Activated effector memory CD4-positive, alpha-beta T cell treated with Interleukin-2 at 50 U/mL for 16 hours (primary cell): ENCODE measurements at places on chromosomes 4 and X.

DNA sequence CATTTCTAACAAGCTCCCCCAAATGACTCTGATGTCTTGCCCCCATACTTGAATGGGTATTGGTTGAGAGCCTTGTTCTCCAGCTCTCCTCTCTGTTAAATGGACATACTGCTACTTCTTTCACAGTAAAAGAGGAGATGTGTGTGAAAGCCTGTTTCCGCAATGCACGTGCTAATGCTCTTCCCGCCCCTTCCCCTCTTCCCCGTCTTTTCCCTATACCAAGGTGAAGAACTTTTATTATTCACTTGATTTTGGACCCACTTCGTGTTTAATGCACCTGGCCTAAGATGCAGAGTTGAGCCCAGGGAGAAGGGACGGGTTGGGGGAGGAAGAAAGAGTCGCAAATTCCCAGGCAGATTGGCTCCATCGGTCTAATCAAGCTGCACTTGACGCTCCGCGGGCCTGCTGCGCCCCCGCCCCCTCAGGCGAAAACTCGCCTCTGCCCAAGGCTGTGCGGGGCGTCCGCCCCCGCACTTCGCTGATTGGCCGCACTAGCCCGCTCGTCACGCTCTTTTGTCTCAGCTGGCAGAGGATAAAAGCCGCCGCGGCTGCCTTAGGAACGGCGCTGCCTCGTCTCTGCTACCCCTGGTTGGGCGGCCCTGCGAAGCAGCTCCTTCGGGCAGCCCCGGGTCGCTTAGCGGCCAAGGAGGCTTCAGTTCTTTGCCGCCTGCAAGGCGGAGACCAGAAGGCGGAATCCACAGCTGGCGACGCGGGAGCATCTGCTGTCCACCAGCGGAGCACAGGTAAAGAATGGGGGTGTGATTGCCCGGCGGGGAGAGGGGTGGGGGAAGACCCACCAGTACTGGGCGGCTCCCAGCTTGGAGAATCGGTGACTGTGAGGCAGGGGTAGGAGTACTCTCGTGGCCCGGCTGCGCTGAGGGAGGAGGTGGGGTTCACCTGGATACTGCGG, at the start of gene ZCCHC12:
TSS of gene ZCCHC12 (plus strand) at position 562 of the 910 bp plus-strand sequence. CDS start 1,421 bp downstream, outside the sequence.
- DNase-seq: peak; percentile 4

- no peak for DNase-seq
Measured at GRCh38 chr4:52822972-52823701, 39.0 kb upstream of the RASL11B start.

- no peak for DNase-seq
Measured at GRCh38 chr4:182929296-182929695, 12.1 kb upstream of the DCTD start.

- no peak for DNase-seq
Measured at GRCh38 chr4:26611372-26611771, 27.5 kb downstream of the TBC1D19 start.

GRCh38 chr4:75671802-75672421, 1.3 kb downstream of the G3BP2 start:
- DNase-seq: no peak

GRCh38 chrX:28848707-28849106, 261.5 kb downstream of the IL1RAPL1 start:
- DNase-seq: no peak

GRCh38 chrX:47585273-47585672, 3.0 kb downstream of the TIMP1 start:
- no peak for DNase-seq

- no peak for DNase-seq
Measured at GRCh38 chr4:88991746-88992145, 65.2 kb downstream of the FAM13A start.

- DNase-seq: no peak
Measured at GRCh38 chr4:179344861-179345260, 1902.6 kb upstream of the AGA start.

DNA sequence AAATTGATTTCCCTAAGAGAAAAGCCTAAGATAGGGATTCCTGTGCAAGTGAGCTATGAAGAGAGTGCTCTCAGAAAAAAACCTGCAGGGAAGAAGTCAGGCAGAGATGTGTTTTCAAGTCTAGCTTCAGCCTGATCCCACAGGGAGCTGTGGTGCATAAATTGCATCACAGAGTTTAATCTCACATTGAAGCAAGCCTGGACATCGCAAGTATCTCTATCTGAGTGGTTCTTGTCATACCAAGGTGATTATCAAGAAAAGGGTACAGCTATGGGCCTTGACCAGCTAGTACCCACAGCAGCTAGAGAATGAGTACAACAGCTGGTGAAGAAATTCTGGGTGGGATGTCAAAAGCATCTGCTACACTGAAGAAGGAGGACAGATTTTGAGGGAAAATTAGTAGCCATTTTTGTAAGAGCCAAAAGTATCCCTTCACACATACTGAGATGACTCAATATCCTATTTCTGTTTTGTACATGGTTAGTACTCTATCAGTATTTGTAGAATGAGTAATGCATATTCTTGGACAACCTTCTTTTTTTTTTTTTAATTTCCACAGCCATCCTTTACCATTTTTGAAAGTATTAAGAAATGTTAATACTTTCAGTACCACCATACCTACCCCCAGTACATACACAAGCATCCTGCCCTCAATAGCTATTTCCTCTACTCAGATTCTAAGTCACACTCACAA, 708.9 kb downstream of the IL1RAPL1 start:
- DNase-seq: no peak
